ENCODE measurements at places on chromosomes 5 and 9.

DNA sequence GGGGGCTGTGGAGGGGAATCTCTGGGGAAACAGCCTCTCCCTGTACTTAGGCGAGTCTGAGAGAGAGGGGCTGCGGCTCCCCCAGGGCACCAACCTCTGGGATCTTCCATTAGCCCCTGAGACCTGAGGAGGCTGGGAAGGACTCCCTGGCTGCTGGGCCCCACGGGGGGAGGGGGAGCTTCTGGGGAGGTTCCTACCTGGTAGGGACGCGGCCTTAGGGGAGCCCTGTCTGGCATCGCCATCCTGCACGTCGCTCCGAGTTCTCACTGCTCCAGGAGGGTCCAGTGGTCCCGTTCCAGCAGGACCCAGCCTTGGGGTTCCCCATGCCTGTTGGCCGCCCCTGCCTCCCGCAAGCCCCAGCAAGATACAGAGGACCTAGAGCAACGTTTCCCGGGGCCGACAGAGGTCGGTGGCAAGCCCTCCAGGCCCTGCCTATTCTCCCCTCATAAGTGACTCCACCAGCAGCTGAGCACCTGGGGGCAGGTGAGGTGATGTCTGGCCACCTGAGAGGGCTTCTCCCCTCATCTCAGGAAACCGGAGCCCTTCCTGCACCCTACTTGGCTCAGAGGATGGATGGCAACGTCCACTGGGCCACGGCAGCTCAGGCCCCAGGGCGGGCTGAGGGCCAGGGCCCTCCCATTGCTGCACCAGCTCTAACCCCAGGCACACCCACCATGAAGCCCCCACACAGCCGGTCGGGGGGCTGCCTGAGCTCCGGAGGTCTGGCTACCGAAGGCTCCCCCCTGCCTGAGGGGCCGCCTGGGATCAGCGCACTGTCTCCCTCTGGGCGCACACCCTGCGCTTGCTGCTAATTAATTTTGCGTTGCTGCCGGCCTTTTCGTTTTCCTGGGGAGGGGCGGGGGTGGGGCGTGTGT, 22.5 kb downstream of the TPPP start:
- no peak for DNase-seq

DNA sequence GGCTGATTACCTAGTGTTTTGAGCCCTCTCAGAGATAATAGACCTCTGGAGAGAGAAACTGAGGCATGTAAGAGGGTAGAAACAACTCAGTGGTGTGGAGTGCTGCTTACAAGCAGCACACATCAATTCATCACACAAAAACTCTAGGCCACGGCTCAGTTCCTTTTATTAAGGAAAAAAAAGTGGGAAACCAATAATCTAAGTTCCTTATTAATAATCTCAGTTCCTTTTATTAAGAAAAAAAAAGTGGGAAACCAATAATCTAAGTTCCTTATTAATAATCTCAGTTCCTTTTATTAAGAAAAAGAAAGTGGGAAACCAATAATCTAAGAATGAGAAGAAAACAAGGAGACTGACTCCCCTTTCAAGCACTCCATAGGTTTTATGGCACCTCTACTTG, 28.0 kb downstream of the TXNDC8 start:
- no peak for DNase-seq

- no peak for DNase-seq
Measured at GRCh38 chr5:6626508-6626907, 6.3 kb downstream of the NSUN2 start.

GRCh38 chr5:143050183-143050582, 280.0 kb downstream of the ARHGAP26 start:
- no peak for DNase-seq
